Body of pancreas (tissue), 4 donors: ENCODE measurements at places on chromosomes 2 and 18. TPM values are rescaled to one million over a fixed set of nuclear protein-coding genes. Genes with fewer than 3 reads are reported as not detected.

OTOF gene
- total RNA-seq: not detected

SIGLEC15 gene
- total RNA-seq: 0.26 TPM

MYO5B gene
- 17.1 TPM for total RNA-seq

MDH1B gene
- total RNA-seq: 3.0 TPM

SLC30A3 gene
- total RNA-seq: not detected

MALL gene
- 6.6 TPM for total RNA-seq

RESP18 gene
- not detected for total RNA-seq

ALLC gene
- not detected for total RNA-seq

LIMS4 gene
- not detected for total RNA-seq

ALS2 gene
- total RNA-seq: 9.9 TPM

SLC40A1 gene
- total RNA-seq: 30.3 TPM

CHRND gene
- total RNA-seq: not detected

MAB21L4 gene
- total RNA-seq: 0.26 TPM

SRD5A2 gene
- 0.26 TPM for total RNA-seq

PARD3B gene
- 17.8 TPM for total RNA-seq

DNA sequence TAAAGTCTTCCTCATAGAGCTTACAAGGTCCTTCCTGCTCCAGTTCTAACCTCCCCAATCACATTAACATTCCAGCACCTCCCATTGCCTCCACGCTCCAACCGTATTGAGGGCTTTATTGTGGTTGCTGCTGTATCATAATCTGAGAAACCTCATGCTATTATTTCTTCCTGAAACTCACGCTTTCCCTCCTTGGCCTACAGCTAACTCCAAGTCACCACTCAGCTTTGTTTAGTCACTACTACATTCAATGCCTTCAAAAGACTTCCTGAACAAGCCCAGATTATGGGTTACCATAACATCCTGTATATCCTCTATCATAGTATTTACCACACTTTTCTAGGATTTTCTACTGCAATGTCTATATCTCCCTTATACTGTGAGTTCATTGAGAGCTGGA lies 230.4 kb downstream of the IKZF2 start:
- no peaks in the 10 kb centered on the region for H3K36me3 ChIP-seq
- no peaks in the 10 kb centered on the region for H3K4me1 ChIP-seq
- H3K27ac ChIP-seq: no peak overlapping the region
- no peak for DNase-seq

DNA sequence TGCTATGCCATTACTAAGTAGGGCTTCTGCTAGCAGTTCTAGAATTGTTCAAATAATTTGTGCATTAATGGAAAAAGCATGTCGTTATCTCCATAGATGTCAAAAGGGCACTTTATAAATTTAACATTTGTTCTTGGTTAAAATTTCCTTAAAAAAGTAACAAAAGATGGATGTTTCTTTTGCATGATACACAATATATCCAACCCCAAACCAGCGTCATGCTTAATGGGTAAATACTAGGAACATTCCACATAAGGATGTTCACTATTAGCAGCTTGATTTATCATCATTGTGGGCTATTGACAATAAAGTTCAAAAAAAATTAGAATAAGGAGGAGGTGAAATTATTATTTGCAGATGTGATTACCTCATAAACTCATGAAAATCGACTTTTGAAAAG lies 79.7 kb downstream of the GREB1L start:
- H3K27me3 ChIP-seq: no peaks in the 10 kb centered on the region
- H3K4me1 ChIP-seq: no peaks in the 10 kb centered on the region
- no peak for DNase-seq
- no peak overlapping the region for H3K4me3 ChIP-seq
- H3K36me3 ChIP-seq: no peaks in the 10 kb centered on the region

GRCh38 chr2:128793404-128793803 lies 474.7 kb upstream of the HS6ST1 start:
- H3K36me3 ChIP-seq: no peaks in the 10 kb centered on the region
- no peak overlapping the region for H3K27ac ChIP-seq
- no peaks in the 10 kb centered on the region for H3K4me1 ChIP-seq
- DNase-seq: no peak
- no peaks in the 10 kb centered on the region for H3K27me3 ChIP-seq

GRCh38 chr2:154403242-154403790 lies 295.2 kb upstream of the KCNJ3 start:
- H3K27ac ChIP-seq: no peak overlapping the region
- no peak overlapping the region for H3K4me3 ChIP-seq
- H3K4me1 ChIP-seq: no peaks in the 10 kb centered on the region
- no peaks in the 10 kb centered on the region for H3K36me3 ChIP-seq
- DNase-seq: no peak

GRCh38 chr18:45049578-45050319 lies 369.1 kb downstream of the SETBP1 start:
- H3K36me3 ChIP-seq: no peaks in the 10 kb centered on the region
- H3K27me3 ChIP-seq: no peaks in the 10 kb centered on the region
- H3K4me1 ChIP-seq: no peaks in the 10 kb centered on the region
- H3K4me3 ChIP-seq: no peak overlapping the region

- no peak overlapping the region for H3K27ac ChIP-seq
- DNase-seq: no peak
- H3K4me1 ChIP-seq: peaks cover 10% of the 10 kb centered on the region
- H3K27me3 ChIP-seq: no peaks in the 10 kb centered on the region
- no peaks in the 10 kb centered on the region for H3K36me3 ChIP-seq
Measured at GRCh38 chr2:128452536-128453530, 134.2 kb upstream of the HS6ST1 start.

GRCh38 chr2:12424809-12425208 lies 291.9 kb upstream of the TRIB2 start:
- no peak overlapping the region for H3K4me3 ChIP-seq
- no peaks in the 10 kb centered on the region for H3K27me3 ChIP-seq
- H3K36me3 ChIP-seq: no peaks in the 10 kb centered on the region
- H3K27ac ChIP-seq: no peak overlapping the region
- no peaks in the 10 kb centered on the region for H3K4me1 ChIP-seq

DNA sequence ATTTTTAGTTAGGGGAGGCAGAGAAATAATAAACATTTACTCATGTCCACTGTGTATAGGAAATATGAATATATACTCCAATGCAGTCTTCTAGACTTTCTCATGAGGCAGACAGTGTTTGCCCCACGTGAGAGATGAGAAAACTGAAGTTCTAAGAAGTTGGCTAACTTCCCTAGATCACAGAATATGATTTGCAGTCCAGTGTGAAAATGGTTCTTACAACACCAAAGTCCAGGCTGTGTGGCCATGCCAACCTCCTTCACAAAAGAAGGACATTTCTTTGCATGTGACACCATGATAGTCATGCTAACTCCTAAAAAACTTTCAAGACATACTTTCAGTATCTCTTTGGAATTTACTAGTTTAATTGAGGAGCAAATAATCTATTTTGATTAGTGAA lies 143.7 kb downstream of the IRS1 start:
- H3K27ac ChIP-seq: no peak overlapping the region
- peaks cover 20% of the 10 kb centered on the region for H3K4me1 ChIP-seq
- no peaks in the 10 kb centered on the region for H3K27me3 ChIP-seq
- H3K4me3 ChIP-seq: no peak overlapping the region
- H3K36me3 ChIP-seq: no peaks in the 10 kb centered on the region

- no peak for DNase-seq
- H3K4me3 ChIP-seq: no peak overlapping the region
- peaks cover 6% of the 10 kb centered on the region for H3K4me1 ChIP-seq
- H3K36me3 ChIP-seq: no peaks in the 10 kb centered on the region
- no peak overlapping the region for H3K27ac ChIP-seq
- H3K27me3 ChIP-seq: no peaks in the 10 kb centered on the region
Measured at GRCh38 chr18:35084494-35085449, 43.6 kb downstream of the MAPRE2 start.

DNA sequence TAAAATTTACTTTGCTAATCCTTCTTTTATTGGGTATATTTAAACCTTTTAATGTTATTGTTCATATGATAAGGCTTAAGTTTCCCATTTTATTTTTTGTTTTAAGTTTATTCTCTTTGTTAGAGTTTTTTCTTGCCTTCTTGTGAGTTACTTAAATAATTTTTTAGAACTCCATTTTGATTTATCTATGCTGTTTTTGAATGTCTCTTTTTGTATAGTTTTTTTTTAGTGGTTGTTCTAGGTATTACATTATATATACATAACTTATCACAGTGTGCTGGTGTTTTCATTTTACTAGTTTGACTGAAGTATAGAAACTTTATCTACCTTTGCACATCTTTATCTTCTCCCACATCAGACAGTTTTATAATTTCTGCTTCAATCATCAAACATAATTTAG lies 49.4 kb upstream of the TGFA start:
- no peaks in the 10 kb centered on the region for H3K36me3 ChIP-seq
- H3K4me1 ChIP-seq: no peaks in the 10 kb centered on the region
- DNase-seq: no peak
- no peaks in the 10 kb centered on the region for H3K27me3 ChIP-seq
- H3K4me3 ChIP-seq: no peak overlapping the region

DNA sequence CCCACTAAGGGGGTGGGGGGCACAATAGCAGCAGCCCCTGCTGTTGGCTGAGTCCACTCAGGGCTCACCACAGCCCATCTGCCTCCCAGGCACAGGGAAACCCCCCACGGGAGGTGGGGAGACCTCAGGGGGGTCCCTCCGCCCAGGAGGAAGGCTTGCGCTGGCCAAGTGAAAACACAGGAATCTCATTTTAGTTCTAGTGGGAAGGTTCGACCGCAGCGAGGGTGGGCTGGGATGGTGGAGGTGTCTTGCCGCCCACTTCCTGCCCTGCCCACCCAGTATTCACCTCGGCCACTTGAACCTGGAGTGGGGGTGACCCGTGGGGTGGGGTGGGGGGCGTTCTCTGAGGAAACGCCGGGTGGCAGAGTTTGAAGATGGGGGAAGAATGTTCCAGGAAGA lies 6.9 kb upstream of the BOK start:
- H3K27me3 ChIP-seq: no peaks in the 10 kb centered on the region
- no peaks in the 10 kb centered on the region for H3K36me3 ChIP-seq
- DNase-seq: no peak
- no peak overlapping the region for H3K4me3 ChIP-seq
- no peaks in the 10 kb centered on the region for H3K4me1 ChIP-seq
- H3K27ac ChIP-seq: no peak overlapping the region

- H3K36me3 ChIP-seq: no peaks in the 10 kb centered on the region
- H3K27ac ChIP-seq: peak overlapping the region; percentile 34
- no peaks in the 10 kb centered on the region for H3K27me3 ChIP-seq
- H3K4me1 ChIP-seq: peaks cover 41% of the 10 kb centered on the region
- no peak overlapping the region for H3K4me3 ChIP-seq
Measured at GRCh38 chr2:143937723-143938350, 582.1 kb downstream of the ZEB2 start.

DNA sequence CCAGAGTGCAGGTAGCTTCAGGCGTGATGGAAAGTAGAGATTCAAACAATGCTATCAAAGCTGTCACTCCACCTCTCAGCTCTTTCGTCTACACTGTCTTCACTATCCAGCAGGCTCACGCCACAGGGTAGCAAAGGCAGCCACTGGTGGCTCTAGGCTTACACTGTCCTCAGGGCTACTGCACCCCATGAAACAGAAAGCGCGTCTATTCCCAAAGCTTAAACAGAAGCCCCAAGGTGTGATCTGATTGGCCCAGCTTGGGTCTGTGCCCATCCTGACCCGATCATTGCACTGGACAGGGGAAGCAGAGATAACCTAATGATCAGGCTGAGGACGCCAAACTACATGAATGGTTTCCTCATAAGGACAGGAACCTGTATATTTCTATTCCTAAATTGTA lies 100.1 kb downstream of the PDCL3 start:
- H3K4me1 ChIP-seq: peaks cover 10% of the 10 kb centered on the region
- H3K27ac ChIP-seq: no peak overlapping the region
- no peaks in the 10 kb centered on the region for H3K27me3 ChIP-seq

DNA sequence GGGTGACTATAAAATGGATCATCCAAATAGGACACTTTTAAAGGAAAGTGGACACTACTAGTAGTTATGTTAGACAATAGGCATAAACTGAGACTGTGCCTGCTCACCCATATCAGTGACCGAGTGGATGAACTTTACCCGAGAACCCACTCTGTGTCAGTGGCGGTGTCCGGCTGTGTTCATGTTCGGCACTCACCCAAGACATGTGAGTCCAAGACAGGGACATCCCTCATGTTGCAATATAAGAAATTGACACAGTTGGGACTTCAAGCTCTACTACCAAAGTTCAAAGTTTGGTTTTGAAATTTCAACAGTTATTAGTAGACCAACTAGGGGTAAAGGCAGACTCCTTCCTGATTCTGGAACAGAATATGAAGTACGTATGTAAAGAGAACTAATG lies 326.3 kb upstream of the TNP1 start:
- H3K4me3 ChIP-seq: no peak overlapping the region
- no peaks in the 10 kb centered on the region for H3K4me1 ChIP-seq
- peak overlapping the region; percentile 4 for H3K27ac ChIP-seq
- no peaks in the 10 kb centered on the region for H3K36me3 ChIP-seq

- DNase-seq: no peak
- no peaks in the 10 kb centered on the region for H3K4me1 ChIP-seq
- H3K27ac ChIP-seq: no peak overlapping the region
- H3K27me3 ChIP-seq: no peaks in the 10 kb centered on the region
- no peaks in the 10 kb centered on the region for H3K36me3 ChIP-seq
Measured at GRCh38 chr18:48989304-48990303, 38.8 kb upstream of the SMAD7 start.

GRCh38 chr2:10591207-10591606 lies 98.6 kb downstream of the NOL10 start:
- H3K36me3 ChIP-seq: peaks cover 5% of the 10 kb centered on the region
- no peak overlapping the region for H3K4me3 ChIP-seq
- H3K4me1 ChIP-seq: no peaks in the 10 kb centered on the region
- H3K27me3 ChIP-seq: no peaks in the 10 kb centered on the region
- no peak overlapping the region for H3K27ac ChIP-seq

- H3K4me3 ChIP-seq: no peak overlapping the region
- no peak for DNase-seq
- H3K27me3 ChIP-seq: no peaks in the 10 kb centered on the region
Measured at GRCh38 chr2:95272299-95272751, 1.9 kb upstream of the PROM2 start.

- peaks cover 18% of the 10 kb centered on the region for H3K4me1 ChIP-seq
- H3K4me3 ChIP-seq: no peak overlapping the region
- H3K27me3 ChIP-seq: no peaks in the 10 kb centered on the region
Measured at GRCh38 chr2:234690569-234691213, 193.8 kb upstream of the ARL4C start.

GRCh38 chr2:188345426-188345825 lies 53.8 kb downstream of the GULP1 start:
- no peaks in the 10 kb centered on the region for H3K36me3 ChIP-seq
- H3K4me1 ChIP-seq: peaks cover 5% of the 10 kb centered on the region
- no peaks in the 10 kb centered on the region for H3K27me3 ChIP-seq
- no peak overlapping the region for H3K27ac ChIP-seq
- no peak overlapping the region for H3K4me3 ChIP-seq

GRCh38 chr2:121242175-121242875 lies 42.7 kb downstream of the TFCP2L1 start:
- H3K27ac ChIP-seq: no peak overlapping the region
- H3K4me3 ChIP-seq: no peak overlapping the region
- H3K27me3 ChIP-seq: no peaks in the 10 kb centered on the region
- no peak for DNase-seq
